ENCODE measurements at places on chromosomes 12 and 14.

GRCh38 chr12:7719946-7720730 is 8.9 kb downstream of the DPPA3 start:
- no peak for DNase-seq

GRCh38 chr12:118773956-118774723 is 207.2 kb upstream of the SRRM4 start:
- no peak for DNase-seq

- DNase-seq = no peak
Observed at GRCh38 chr14:103329401-103330347, 4.4 kb upstream of the EIF5 start.

GRCh38 chr12:131808744-131809371 is 19.3 kb upstream of the MMP17 start:
- DNase-seq = no peak

GRCh38 chr12:88575361-88575970 is 4.8 kb downstream of the KITLG start:
- DNase-seq = no peak

- DNase-seq = no peak
Observed at GRCh38 chr12:114397978-114398881, 7.7 kb downstream of the TBX5 start.

DNA sequence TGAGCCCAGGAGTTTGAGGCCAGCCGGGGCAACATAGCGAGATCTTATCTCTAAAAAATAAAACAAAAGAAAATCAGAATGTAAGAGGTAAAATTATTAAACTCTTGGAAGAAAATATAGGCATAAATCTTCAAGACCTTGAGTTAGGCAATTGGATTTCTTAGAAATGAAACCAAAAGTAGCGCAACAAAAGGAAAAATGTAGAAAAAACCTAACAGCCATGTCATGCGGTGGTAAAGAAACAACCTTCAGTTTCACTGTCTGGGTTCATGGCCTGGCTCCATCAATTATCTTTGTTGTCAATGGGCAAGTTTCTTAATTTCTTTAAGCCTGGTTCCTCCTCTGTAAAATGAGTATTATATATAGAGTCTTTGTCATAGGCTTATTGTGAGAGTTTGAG is 5.6 kb upstream of the GCH1 start:
- no peak for DNase-seq

GRCh38 chr14:51926449-51926848 is 62.9 kb upstream of the RTRAF start:
- DNase-seq = no peak
